CD4-positive, alpha-beta T cell treated with Interleukin-2 at 100 ng/mL for 4 hours (primary cell): ENCODE measurements at places on chromosomes 2 and 18.
A peak's percentile ranks its signal among the peaks of the same experiment; 100 is the strongest.

GRCh38 chr2:237411683-237412423 is 2.1 kb downstream of the COL6A3 start:
- no peak for DNase-seq

DNA sequence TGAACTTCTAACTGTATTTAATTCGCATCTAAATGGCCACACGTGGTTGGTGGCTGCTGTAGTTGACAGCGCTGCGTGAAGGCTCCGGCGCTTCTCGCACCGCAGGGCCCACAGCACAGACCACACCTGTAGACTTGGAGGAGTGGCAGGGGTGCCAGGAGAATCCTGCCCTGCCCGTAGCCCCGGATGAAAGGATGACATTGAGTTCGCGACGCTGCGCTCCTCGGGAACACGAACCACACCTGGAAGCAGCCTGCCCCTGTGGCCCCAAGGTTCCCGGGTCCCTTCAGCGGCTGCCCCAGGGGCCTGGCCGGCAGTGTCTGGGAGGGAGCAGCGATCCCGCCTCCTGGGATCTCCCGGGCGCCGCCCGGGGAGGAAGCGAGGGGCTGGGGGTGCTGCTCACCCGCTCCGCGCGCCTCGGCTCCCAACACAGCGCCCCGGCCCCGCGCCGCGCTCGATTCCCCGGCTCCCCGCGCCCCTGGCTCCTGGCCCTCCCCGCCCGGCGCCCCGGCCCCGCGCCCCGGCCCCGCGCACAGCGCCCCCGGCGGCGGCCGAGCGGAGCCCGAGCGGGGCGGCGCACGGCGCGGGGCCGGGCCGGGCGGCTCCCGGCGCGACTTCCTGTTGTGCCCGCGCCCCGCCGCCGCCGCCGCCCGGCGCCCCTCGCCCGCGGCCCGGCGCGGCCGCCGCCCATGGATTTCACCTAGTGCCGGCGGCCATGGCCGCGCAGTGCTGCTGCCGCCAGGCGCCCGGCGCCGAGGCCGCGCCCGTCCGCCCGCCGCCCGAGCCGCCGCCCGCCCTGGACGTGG is at the start of gene RNPEPL1:
Gene RNPEPL1 (plus strand): TSS at position 613 of the 806 bp plus-strand sequence. CDS start 103 bp downstream, at position 716.
- peak; percentile 57 for DNase-seq

GRCh38 chr18:51668607-51669006 is 471.1 kb upstream of the MEX3C start:
- no peak for DNase-seq

GRCh38 chr18:61655630-61656029 is 237.2 kb downstream of the RNF152 start:
- no peak for DNase-seq

DNA sequence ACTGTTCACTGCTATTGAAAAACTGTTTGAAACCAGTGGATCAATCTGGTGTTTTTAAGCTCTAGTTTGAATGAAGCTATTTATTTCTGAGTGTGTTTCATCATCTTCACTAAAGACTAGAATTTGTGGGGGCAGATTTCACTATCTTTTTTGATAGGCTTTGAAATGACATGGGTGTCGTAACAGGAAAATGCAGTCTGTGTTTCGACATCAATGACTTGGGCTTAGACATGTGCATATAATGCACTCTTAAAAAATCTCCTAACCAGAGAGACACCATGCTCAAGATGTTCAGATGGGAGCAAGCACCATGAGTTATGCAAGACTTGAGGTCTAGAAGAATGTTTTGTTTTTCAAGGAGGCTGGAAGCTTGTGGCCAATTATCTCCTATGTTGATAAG is 221.6 kb downstream of the GPD2 start:
- DNase-seq = no peak

- DNase-seq = no peak
These were observed 232.5 kb downstream of the TDRD15 start for GRCh38 chr2:21356086-21356856.

GRCh38 chr2:127562936-127563335 is 27.5 kb downstream of the MYO7B start:
- DNase-seq = no peak

DNA sequence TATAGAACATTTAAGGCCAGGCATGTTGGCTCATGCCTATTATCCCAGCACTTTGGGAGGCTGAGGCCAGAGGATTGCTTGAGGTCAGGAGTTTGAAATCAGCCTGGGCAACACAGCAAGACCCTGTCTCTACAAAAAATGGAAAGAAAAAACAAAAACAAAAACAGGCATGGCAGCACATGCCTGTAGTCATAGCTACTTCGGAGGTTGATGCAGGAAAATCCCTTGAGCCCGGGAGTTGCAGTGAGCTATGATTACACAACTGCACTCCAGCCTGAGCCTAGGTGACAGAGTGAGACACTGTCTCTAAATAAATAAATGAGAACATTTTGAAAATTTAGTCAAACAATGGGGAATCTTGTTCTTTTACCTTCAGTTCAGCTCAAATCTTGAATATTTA is 12.1 kb upstream of the YES1 start:
- DNase-seq = no peak

DNA sequence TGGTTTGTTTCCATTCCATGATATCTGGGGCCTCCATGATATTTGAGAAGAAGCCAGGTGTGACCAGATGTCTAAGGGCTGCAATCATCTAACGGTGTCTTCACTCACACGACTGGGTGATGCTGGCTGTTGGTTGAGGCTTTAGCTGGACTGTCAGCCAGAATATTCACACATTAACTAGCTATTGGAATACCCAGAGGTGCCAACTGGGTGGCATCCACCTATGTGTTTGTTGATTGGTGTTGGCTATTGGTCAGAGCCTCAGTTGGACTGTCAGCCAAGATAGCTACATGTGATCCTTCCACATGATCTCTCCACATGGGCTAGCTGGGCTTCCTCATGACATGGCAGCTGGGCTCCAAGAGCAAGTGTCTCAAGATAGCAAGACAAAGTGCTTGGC is 117.4 kb downstream of the CDCA7 start:
- no peak for DNase-seq

GRCh38 chr2:126699018-126699417 is 43.1 kb downstream of the GYPC start:
- no peak for DNase-seq

- DNase-seq = no peak
These were observed 47.3 kb upstream of the PAPOLG start for GRCh38 chr2:60708630-60709320.

DNA sequence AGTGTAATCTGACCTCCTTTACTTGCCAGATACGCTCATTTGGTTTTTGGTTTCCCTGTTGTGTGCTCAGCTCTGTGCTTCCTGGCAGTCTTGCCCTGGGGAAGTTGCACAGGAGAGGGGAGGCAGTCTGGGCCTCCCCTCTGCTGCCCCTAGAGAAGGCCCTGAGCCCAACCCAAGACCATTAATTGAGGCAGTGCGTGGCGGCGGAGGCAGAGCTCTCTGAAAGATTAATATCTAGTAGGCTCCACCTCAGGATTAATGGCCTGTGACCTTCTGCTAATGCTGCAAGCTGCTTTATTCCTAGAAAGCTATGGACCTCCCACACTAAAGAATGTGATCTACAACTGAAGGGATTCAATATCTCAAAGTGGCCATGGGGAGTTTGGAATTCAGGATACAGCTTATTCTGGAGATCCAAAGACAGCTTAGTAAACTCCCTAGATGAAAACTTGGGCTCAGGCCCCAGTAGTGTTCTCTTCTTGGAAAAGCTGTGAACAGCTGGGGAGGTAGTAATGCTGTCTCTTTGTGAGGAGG is 41.4 kb upstream of the MAPRE2 start:
- no peak for DNase-seq

- no peak for DNase-seq
These were observed 159.4 kb downstream of the TTC27 start for GRCh38 chr2:32787207-32787606.

GRCh38 chr18:408367-408766 is 92.1 kb downstream of the COLEC12 start:
- DNase-seq = no peak
